ENCODE measurements at places on chromosomes 2 and 18. TPM values are rescaled to one million over a fixed set of nuclear protein-coding genes. Genes with fewer than 3 reads are reported as not detected.
A peak's percentile ranks its signal among the peaks of the same experiment; 100 is the strongest.

- peak; percentile 78 for DNase-seq
Observed at GRCh38 chr2:73112913-73113854, at the start of gene RAB11FIP5. Gene RAB11FIP5, minus strand, starts transcription at chr2:73112948. Its CDS starts 171 bp downstream, at chr2:73112777.

DNA sequence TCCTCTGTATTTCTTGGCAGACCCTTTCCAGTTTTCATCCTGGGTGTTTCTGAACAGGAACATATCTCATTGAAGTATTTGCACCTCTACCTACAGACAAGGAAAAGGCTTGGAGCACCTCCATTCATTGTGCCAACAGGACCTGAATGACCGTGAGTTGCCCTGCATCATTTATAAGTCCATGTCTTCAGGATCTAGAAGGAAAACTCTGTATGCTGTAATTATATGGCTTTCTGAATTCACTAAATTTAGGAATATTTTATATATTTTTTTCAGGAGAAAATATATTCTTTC, 402.3 kb upstream of the SLC14A2 start:
- DNase-seq = no peak

GRCh38 chr2:120396861-120397811, 51.2 kb downstream of the INHBB start:
- peak; percentile 68 for DNase-seq

GRCh38 chr18:32438173-32438572, 32.5 kb downstream of the GAREM1 start:
- DNase-seq = no peak

- no peak for DNase-seq
Observed at GRCh38 chr2:11482473-11483035, 16.6 kb upstream of the E2F6 start.

DNA sequence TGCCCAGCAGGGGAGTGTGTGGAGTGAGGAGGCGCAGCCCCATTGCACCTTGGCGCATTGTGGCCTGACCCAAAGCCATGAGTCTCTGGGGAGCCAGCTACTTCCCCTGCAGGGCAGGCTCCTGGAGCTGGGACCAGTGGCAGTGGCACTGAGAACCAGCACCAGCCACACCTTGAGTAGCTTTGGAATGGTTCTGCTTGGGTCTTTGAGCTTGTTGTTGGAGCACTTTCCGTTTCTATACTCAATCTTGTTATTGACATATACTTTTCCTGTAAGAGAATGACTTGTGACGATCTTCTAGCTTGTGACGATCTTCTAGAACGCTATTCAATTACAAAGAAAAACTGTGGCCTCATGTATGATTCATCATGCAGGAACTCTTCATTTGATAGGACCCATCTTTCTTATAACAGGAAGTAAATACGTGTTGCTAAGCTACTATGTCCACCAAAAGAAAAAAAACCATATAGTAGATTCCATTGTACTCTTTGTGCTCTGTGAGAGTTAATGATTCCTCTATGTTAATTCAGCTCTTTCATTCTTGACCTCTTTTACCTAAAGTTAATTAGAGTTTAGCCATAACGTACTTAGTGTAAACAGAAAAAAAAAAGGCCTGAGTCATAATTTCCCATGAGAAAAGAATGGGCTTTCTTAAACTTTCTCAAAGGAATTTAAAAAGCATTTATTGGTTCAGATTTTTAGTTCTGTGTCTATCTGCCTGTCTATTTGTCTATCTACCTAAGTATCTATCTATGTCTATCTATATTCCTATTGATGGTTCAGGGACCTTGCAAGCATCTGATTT, 113.1 kb downstream of the GATA6 start:
- DNase-seq = peak; percentile 14

DNA sequence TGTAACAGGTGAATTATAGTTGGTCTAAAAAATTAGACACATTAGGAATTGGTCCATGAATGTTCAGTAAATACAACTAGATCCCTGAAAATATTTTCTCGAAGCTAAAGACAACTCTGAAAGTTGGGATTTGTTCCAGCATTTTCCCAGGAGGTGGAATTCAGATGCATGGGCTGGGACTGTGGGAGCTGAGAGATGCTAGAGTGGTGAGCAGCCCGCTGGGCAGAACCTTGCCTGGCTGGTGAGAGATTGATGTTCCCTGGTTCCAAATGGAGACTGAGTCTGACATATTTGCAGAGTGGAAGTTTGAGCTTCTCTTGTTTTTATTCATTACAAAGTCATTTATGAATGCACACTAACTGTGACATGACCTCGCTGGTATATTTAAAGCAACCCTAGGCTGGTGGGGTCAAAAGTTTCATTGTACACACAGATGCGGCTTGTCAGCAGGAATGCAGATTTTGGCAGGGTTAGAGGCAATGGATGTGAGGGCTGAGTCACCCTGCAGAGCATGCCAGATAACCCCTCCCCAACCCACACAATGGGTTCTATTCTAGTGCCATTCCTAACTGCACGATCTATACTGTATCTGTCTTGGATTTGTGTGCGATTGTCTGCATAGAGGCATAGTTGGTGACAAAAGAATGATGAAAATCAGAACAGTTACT, 23.5 kb upstream of the TMEM178A start:
- peak; percentile 84 for DNase-seq

GRCh38 chr18:73679941-73680712, 467.5 kb downstream of the FBXO15 start:
- DNase-seq = no peak

GRCh38 chr2:69011611-69012157, 1.3 kb upstream of the ANTXR1 start:
- DNase-seq = no peak

DNA sequence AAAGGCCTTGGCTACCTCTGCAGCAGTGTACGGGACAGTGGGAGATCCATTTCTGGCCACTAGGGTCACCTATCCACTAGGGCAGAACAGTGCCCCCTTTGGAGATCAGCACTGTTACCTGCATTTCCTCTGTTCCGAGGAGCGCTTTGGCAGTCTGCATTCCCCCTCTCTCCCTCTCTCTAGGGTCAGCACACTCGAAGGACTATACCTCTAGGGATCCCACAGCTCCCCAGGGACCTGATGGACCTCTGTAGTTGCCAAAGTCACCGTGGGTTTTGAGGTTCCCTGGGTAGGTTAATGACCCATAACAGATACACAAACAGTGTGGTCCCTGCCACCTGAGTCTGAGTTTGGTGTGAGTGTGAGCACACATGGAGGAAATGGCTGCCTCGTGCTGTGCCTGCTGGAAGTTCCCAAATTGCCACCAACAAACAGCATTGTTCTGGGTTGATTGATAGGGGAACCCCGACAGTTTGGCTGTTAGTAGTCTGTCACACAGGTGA, 99.8 kb upstream of the VWC2L start:
- DNase-seq = no peak

- no peak for DNase-seq
Observed at GRCh38 chr2:23492921-23493320, 107.9 kb downstream of the KLHL29 start.

GRCh38 chr18:37540424-37541138, 25.0 kb downstream of the CELF4 start:
- DNase-seq = no peak

The ZBTB7C gene
- 0.17 TPM for total RNA-seq

The CTAGE1 gene
- total RNA-seq = not detected

The PSMA8 gene
- not detected for total RNA-seq

The DSC3 gene
- not detected for total RNA-seq

The DNPEP gene
- 55.0 TPM for total RNA-seq
